Fibroblast of skin of abdomen (primary cell): ENCODE measurements at places on chromosomes 11 and 22.

- no peak for DNase-seq
Measured at GRCh38 chr11:59289356-59290181, 69.1 kb upstream of the OR5AN1 start.

DNA sequence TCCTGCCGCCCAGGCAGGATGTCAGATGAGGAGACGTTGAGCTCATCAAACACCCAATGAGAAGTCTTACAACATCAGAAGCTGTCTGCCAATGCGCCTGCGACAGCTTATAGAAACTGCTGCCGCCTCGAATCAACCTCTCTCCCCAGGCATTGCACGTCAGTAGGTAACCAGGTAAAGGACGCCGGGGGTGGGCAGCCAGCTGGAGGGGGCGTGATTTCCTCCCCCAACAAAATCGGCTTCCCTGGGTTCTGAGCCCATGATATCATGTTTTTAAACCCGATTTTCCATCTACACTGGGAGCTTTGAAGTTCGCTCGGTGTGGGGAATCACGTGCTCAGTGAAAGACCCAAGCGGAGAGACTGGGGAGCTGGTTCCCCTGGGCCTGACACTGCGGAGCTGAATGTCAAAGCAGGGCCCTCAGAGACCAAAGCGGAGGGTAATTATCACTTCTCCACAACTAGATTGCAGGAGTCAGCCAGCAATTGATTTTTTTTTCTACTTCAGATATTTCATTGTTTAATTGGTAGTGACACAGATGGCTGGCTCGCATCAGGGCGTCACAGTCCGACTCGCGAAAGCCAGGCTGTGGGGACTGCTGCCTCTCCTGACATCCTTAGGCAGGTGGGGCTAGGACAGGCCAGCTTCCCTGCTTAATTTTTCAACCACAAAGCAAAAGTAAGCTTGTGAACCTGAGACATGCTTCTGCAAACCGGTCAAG, 15.4 kb downstream of the FAM83F start:
- DNase-seq = no peak

DNA sequence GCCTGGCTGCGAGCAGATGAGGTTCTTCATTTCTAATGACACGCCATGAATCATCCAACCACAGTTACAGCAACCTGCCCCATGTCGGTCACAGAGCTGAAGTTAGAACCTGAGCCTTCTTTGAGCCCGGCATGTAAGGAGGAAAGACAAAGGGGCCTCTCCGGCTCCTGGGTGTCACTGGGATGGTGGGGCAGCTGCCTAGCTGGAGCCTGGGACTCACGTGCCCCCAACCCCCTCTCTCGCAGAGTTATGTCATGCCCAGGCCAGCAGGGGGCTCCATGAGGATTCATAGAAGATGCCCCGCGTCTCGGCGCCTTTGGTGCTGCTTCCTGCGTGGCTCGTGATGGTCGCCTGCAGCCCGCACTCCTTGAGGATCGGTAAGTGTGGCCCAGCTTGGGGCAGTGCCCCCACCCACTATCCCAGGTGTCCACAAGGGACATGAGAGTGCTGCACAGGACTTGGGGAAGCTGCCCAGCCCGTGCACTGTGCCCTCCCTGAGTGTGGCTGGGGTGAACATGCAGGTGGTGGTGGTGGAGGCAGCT, 148.5 kb downstream of the GRIK4 start:
- peak; percentile 23 for DNase-seq

- DNase-seq = peak; percentile 16
Measured at GRCh38 chr22:25775531-25775930, 33.5 kb downstream of the MYO18B start.

DNA sequence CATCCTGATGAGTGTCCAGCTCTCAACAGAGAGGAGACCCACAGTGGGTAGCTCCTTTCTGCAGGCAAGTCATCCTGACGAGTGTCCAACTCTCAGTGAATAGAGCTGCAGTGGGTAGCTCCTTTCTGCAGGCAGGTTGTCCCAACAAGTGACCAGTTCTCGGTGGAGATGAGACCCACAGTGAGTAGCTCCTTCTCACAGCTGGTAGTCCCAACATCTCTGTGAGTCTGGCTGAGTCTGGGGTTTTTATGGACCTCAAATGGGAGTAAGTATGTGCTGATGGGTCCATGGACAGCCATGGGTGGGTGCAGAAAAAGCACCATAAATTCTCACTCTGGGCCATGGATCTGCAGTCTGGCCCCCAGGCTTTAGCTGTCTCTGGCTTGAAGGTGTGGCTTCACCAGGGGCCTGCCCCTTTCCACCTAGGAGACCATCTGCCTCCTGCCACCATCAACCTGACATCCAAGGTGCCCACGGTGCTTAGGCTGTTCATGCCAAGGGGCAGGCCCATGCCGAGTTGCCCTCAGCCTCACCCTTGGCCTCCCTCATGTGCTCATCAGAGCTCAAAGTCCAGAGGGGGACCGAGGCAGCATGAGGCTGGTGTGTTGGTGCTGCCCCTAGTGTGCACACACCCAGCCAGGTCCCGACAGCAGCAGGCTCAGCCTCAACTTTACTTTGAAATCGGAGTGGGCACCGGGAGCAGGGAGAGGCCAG, 15.3 kb downstream of the NPAT start:
- DNase-seq = no peak

- peak; percentile 50 for DNase-seq
Measured at GRCh38 chr22:29224121-29224858, 18.6 kb downstream of the EMID1 start.

- DNase-seq = no peak
Measured at GRCh38 chr22:49090061-49090852, 737.4 kb downstream of the BRD1 start.

- DNase-seq = no peak
Measured at GRCh38 chr11:75208446-75208845, 32.1 kb upstream of the TPBGL start.

DNA sequence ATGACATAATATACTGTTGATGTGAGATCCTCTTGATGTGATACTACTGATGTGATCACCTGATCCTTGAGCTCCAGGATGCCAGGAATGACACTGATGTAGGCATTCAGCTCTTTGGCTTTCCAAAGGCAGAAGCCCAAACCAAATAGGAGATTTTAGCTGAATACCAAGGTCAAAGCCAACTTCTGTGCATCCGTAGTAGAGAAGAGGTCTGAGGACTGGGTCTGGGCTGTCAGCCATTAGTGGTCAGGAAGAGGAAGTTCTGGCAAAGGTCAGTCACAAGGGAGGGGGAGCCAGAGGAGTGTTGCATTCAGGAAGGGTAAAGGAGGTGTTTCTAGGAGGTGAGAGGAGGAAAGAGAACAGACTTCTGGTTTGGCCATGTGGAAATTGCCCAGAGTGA, 53.4 kb upstream of the PARVG start:
- no peak for DNase-seq

GRCh38 chr11:117219455-117219854, 12.4 kb downstream of the PCSK7 start:
- DNase-seq = no peak

- DNase-seq = no peak
Measured at GRCh38 chr11:96798445-96798844, 408.6 kb downstream of the JRKL start.
